ENCODE measurements at places on chromosomes 5 and 9.
A peak's percentile ranks its signal among the peaks of the same experiment; 100 is the strongest.

DNA sequence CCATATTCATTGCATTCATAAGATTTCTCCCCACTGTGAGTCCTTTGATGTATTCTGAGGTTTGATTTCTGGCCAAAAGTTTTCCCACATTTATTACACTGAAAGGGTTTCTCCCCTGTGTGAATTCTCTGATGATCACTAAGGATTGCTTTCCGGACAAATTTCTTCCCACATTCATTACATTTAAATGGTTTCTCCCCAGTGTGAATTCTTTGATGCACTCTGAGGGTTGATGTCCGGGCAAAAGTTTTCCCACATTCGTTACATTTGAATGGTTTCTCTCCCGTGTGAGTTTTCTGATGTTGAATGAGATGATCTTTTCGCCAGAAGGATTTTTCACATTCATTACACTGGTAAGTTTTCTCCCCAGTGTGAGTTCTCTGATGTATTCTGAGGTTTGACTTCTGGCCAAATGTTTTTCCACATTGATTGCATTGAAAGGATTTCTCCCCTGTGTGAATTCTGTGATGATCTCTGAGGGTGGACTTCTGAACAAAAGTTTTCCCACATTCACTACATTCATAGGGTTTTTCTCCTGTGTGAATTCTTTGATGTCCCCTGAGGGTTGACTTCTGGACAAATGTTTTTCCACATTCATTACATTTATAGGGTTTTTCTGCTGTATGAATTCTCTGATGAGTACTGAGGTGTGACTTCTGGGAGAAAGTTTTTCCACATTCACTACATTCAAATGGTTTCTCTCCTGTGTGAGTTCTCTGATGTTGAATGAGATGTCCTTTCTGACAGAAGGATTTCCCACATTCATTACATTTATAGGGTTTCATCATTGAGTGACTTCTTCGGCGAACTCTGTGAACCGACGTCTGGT, 18.8 kb downstream of the ZNF510 start:
- no peak for DNase-seq

GRCh38 chr5:74070766-74071165, 444.8 kb downstream of the ARHGEF28 start:
- DNase-seq: no peak

GRCh38 chr9:84002344-84002743, 21.7 kb downstream of the RMI1 start:
- DNase-seq: no peak

GRCh38 chr9:111458139-111459009, 25.8 kb downstream of the ECPAS start:
- no peak for DNase-seq

GRCh38 chr5:35319333-35320002, 89.2 kb upstream of the PRLR start:
- peak; percentile 98 for DNase-seq

DNA sequence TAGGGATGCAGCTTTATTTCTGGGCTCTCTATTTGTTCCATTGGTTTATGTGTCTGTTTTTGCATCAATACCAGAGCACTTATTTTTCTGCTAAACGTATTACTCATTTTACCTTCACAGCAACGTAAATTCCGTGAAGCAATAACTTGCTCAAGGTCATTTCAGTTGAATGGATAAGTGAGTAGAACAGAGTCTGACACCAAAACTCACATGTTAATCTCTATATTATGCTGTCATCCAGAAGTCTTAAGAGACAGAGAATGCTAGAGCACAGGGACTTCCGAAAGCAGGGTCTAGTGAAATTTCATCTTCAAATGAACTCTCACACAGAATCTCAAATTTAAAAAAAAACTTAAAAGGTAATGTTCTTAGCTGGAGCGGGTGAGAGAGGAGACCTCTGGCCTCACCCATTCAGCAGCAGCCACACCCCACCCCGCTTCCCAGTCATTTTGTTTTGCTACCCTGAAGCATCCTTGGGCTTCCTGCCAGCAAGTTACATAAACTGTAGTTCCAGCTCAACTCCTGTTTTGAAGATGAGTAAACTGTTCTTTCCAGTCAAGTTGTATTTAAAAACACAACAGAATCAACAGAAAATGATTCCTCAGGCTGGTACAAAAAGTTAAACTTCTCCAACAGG, 69.3 kb downstream of the TRIM36 start:
- no peak for DNase-seq

DNA sequence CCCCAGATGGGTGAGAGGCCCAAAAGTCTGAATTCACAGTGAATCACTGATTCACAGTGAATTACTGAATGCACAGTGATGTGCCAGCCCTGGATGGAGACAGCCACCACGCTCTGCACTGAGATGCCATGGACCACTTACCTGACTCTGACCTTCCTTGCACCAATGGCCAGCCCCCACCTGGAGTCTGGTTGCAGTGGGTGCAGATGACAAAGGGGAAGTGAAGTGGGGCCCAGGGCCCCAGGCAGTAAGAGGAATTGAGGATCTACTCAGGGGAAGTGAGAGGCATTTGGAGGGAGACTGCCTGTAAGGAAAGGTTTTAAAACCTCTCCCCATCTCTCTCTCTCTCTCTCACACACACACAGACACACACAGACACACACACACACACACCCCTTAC, 412.1 kb downstream of the CYLC2 start:
- no peak for DNase-seq

GRCh38 chr9:68546596-68547390, 6.1 kb upstream of the TMEM252 start:
- DNase-seq: peak; percentile 95

GRCh38 chr9:69885931-69886330, 65.3 kb downstream of the CFAP95 start:
- DNase-seq: no peak

- DNase-seq: no peak
Measured at GRCh38 chr5:13553896-13554295, 390.6 kb downstream of the DNAH5 start.

DNA sequence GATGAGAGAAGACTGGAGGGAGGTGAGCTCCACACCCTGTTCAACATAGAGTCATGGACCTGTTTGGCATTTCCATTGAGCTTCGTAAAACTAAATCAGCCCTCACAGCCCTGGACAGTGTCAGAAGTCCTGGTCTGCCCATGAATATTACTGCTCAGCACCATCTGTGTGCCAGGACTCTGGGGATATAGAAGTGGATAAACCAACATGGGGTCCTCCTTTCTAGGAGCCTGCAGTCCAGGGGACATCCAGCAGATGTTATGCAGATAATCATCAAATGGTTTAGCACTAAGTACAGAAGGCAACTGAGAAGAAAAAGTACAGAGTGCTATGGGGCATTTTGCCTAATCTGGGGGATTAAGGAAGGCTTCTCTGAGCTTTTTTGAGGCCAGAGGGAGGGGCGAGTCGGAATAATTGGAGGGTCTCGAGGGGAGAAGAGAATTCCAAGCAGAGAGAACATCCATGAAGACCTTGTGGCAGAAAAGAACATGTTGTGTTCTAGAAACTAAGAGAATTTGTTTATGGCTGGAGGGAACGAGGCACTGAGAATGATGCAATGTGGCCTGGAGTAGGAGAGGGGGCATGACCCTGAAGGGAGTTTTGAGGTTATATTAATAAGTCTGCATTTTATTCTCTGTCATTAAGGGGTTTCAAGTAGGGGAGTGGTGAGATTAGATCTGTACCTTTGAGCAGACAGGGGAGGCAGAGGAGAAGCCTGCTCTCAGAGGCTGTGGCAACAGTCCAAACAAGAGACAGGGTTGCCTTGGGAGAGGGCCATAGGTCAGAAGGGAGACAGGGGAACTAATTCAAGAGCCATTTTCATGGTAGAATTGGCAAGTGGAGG, 63.5 kb upstream of the SLC2A8 start:
- DNase-seq: no peak

DNA sequence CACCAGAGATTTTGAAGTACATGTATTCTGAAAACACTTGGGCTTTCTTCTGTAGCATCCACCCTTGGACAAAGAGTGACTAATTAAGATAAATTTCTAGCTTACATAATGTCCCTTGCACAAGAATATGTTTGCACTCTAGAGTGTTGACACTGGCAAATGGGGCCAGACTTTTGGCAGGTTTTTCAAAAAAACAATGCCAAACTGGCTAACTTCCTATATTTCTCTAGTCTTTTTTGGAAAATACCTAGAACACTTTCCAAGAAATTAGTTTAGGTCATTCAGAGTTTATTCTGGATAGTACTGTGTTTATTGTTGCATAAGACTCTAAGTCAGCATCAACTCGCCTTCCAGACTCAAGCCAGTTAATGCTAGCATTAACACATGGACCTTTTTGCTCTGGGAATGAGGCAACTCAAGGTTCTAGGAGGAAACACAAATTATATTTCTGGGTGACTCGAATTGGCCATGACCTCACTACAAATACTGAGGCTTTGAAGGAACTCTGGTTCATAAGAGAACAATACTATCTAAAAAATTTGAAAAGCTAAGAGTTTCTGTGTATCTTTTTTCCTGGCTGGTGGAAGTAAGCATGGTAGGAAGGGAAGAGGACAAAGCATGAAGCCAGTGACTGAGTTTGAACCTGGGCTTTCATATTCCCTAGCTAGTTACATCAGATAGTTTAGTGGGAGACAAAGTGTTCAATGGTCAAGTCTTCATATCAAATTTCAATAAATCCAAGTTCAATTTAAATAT, 101.6 kb downstream of the NREP start:
- DNase-seq: peak; percentile 51

Measured in inflammatory macrophage treated with lipopolysaccharide for 1 hour (primary cell).